CD4-positive, alpha-beta T cell treated with Interleukin-17A for 4 hours (primary cell): ENCODE measurements at places on chromosomes 5 and 9.

DNA sequence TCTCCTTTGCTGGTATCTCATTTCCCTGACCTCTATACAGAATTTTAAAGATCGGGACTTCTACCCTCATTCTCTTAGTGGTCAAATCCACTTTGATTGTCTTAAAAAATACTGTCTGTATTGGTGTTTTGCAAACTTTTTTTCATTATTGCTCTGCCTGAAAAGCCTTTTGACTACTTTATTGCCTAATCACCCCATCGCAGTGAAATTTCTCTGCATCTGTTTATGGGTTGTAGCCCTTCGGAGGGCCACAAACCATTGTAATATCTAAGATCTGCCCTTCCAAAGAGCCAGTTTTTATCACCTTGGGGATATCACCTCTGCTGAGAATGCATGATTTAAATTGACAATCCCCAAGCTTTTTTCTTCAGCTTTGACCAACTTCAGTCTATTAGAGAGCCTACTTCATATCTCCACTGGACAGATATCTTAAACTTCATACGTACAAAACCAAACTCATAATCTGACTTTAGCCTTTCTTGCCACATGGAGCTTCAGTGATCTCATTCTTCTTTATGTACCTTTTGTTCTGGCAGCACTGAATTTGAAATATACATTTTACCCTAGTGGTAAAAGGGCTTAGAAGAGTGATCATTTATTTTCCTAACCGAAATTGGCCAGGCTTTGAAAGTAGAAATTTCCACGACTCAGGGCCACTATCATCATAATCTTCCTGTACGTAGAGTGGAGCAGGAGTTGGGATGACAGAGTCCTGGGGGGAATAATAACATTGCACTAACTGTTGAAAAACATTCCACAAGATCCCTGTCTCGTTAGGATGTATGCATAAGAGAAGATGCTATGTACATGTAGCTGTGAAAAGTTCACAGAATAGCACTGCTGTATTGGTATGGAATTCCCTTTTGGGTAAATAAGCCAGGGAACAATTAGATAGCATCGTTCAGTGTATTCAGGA is 21.4 kb downstream of the KIF2A start:
- no peak for DNase-seq

DNA sequence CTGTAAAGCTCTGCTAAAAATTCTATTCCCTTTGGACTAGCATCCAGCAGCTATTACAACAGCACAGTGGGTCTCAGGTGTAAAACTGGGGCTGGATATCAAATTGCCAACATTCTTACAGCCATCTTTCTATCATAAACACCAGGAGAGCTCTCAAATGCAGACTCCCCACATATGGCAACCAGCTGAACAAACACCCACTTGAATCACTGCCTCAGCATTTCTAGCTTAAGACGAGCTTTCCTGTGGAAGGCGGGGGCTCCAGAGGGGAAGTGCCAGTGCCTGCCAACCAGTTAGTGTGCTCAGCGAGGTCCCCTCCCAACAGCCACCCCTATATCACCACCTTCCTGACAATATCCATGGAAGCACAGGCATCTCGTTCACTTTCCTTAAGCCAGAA is 62.2 kb downstream of the IPPK start:
- no peak for DNase-seq

- DNase-seq: no peak
Observed at GRCh38 chr5:96692441-96692840, 30.3 kb downstream of the CAST start.

DNA sequence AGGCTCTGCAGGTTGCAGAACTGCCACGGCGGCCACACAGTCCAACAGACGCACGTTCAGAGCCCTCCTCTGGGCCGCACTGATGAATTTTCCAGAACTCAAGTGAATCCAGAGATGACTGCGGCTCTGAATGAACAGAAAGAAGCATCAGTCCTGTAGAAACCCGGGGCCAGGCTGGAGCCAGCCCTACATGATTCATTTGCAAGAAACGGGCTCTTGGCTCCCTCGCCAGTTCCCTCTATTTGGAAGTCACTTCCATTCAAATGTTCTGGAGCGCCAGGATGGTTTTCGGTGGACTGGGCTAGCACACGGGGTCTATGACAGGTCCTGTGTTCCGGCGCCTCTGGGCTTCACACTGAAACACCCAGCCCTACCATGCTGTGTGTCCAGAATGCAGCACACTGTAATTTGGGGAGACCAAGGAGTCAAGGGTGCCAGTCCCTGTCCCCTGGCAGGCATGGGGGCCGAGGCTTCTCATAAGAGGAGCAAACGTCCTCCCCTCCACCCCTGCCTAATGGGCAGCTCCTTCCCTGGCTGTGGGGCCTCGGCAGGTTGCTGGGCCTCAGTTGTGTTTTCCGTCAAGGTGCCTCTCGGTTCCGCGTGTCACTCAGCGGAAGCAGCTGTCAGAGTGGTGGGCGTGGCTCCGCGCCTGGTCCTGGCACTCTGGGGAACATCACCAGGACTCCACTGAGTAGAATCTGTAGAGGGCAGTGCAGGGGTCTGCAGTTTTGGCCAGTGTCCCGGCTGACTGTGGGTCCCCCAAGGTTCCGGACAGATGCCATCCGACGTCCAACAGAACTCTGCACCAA is 18.1 kb upstream of the COL5A1 start:
- no peak for DNase-seq

DNA sequence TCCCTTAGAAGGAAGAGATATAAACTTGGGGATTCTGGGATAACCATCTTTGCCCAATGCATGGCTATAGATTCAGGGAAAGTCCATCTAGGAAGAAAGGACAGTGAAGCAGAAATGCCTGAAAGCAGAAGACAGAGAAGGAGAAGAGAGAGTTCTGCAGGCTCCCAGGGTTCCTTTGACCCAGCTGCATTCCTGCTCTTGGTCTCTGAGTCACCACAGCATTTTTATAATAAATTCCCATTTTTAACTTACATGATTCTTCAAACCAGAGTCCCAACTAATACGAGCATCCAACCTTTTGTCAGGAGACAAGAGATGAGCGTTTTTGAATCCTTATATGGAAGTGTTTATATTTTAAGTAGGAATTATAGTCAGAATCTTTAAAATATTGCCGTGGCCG is 12.0 kb upstream of the AOPEP start:
- DNase-seq: no peak

- DNase-seq: no peak
Observed at GRCh38 chr9:95224376-95225019, 93.0 kb downstream of the FANCC start.

DNA sequence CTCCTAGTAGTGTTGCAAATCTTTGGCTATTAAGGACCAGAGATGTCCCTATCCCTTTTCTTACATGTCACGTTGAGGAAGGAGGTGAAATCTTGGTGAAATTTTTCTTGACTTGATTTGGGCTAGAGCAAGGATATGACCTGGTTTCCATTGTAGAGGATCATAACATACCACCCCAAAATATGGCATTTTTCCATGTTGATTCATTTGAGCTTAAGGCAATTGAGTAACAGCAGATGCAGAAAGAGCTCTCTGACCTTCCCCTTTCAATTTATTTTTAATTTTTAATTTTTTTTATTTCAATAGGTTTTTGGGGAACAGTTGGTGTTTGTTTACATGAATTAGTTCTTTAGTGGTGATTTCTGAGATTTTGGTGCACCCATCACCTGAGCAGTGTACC is 61.2 kb upstream of the MAP1B start:
- no peak for DNase-seq

DNA sequence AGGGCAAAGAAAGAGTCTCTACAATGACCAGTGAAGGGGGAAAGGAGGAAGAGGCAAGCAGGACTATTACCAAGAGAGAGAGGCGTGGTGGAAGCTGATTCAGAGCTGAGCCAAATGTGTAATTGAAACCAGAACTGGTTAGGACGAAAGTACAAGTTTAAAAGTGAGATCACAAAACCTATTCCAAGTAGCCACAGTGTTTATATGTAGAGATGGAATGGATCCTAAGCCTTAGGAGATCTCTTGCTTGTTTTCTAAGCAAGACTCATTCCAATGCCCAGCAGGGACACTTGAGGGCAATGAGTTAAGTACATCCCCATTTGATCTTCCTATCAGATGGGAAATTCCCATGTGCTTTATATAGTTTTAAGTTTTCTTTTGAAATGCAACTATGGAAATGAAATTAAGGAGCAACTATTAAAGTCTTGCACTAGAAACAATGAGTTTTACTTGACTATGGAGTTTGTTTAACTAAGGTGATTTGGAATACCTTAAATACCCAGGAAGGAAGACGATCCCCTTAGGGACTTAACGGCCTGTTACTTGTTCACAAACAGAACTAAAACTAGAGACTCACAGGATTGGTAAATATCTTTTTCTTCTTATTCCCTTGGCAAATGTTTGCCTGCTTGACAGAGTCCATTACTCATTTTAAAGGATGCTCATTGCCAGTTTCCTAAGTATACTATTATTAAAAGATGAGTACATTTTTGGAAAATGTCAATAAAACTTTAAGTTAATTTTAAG is 51.1 kb upstream of the SNX2 start:
- DNase-seq: no peak

GRCh38 chr9:81113453-81114124 is 575.8 kb downstream of the TLE1 start:
- DNase-seq: no peak

DNA sequence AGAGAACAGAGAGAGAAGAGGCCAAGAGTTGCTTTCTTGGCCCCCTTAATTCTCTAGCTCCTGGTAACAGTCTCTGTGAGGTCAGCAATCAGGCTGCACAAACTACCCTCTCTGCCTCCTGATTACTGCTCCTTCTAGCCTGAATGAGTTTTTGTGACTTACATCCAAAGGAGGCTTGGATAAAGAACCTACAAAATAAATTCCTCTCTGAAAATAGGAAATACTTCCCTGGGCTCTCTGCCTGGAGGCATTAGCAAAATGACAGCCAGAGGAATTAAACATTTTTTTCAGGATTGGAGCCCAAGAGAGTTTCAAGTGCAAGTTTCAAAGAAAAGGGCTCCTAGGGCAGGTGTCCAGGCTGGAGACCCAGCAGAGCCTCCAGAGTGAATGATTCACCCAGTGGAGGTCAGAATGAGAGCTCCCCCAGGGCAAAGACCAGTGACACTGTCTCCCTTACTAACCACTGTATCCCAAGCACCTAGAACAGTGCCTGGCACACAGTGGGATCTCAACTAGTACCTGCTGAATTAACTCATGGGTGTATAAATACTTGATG is 162.5 kb downstream of the SPOCK1 start:
- DNase-seq: no peak

GRCh38 chr9:130693101-130693425 is 517 bp upstream of the EXOSC2 start:
- peak; percentile 11 for DNase-seq

DNA sequence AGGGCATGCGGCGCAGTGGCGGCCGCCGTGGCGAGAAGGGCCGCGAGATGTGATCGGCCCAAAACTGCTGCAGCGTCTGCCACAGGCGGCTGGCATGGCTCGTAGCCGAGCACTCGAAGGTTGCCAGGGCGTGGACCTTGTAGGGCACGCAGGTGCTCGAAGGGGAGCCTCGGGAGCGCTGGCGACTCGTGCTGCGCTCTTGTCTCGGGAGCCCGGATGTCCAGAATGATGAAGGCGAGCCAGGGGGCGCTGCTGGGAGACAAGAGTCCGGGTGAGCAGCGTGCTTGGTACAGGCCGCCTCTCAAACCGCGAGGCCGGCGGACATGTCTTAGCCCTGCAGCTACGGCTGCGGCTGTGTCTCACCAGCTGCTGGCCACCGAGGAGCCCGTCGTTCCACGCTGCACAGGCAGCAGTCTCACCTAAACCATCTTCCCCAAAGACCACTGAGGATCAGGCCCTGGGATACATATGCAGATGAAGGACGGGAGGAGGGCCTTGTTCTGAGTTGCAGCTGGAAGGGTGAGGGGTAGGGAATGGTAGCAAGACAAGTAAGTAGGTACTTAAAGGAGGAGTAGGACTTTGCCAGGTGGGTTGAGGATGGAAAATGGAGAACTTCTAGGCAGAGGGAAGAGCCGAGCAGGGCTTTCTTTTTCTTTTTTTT is 1.7 kb downstream of the CBY3 start:
- DNase-seq: peak; percentile 77

GRCh38 chr5:112124788-112125187 is 294.3 kb downstream of the EPB41L4A start:
- no peak for DNase-seq

DNA sequence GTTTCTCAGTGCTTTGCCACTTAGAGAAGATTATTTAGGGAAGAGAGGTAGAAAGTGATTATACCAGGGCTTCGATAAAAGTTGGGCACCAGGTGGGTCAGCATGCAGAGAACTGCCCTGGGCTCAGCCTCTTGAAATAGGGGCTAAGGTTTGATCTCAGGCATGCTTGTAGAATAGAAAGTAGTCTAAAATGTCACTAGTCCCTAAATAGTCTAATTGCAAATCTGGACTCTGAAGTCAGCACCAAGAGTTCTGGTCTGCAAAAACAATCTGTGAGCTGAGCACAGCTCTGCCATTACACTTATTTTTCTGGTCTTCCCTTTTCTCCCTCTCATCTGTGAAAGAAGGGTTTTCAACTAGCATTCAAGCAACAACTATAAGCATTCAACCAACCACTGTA is 248.0 kb downstream of the SMARCA2 start:
- DNase-seq: no peak

- DNase-seq: no peak
Observed at GRCh38 chr9:111038331-111039230, at the start of gene LPAR1. LPAR1 (minus strand) TSS chr9:111038470; CDS start chr9:110972117, 66,353 bp downstream.

GRCh38 chr5:22787398-22787797 is 65.7 kb downstream of the CDH12 start:
- no peak for DNase-seq

DNA sequence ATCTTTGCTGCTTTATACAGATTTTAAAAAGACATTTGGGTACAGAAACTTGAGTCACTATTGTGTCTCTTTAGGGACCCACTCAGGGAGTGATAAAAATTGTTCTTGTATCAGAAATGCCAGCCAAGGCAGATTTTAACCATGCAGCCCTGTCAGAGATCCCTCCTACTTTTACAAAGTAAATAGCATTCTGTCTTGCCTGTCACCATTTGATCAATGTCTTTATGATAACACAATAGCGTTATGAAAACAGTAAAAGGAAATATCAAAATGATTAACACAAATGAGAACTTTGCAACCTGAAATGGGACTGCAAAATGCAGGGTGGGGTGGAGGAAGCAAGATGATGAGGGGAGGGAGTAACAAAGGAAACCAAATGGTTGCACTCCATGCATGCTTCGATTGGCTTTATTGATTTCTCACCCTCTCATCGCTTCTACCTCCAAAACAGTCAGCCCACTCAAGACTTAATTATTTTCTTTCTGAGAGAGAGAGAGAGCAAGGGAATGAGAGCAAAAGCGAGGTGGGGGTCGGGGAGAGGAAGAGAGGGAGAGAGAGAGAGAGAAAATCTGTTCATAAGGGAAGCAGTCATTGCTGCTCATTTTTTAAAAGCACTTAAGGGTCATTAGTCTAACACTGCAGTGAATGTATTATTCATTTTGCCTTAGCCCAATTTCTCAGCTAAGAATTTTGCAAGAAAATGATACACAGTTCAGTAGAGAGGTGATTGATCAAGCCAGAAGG is 576.5 kb downstream of the CSNK1G3 start:
- DNase-seq: no peak

DNA sequence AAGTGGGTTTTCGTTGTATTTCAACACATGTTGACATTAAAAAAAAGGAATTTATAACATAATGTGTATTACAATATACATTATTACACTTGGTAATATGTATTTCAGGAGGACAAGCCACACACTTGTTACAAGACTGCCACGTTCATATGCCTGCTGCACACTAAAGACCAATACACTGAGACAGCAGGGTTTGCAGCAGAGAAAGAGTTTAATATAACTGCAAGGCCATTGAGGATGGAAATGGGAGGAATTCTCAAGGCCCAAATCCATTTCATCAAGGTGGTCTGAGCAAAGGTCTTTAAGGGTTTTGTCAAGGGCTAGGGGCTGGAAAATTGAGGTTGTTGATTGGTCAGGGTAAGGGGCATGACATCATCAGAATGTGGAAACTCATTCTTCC is 1017.8 kb upstream of the CDH10 start:
- DNase-seq: no peak
